ENCODE measurements at places on chromosomes 2 and 18.

GRCh38 chr18:57587098-57587661, 678 bp upstream of the FECH start:
- no peak for DNase-seq

DNA sequence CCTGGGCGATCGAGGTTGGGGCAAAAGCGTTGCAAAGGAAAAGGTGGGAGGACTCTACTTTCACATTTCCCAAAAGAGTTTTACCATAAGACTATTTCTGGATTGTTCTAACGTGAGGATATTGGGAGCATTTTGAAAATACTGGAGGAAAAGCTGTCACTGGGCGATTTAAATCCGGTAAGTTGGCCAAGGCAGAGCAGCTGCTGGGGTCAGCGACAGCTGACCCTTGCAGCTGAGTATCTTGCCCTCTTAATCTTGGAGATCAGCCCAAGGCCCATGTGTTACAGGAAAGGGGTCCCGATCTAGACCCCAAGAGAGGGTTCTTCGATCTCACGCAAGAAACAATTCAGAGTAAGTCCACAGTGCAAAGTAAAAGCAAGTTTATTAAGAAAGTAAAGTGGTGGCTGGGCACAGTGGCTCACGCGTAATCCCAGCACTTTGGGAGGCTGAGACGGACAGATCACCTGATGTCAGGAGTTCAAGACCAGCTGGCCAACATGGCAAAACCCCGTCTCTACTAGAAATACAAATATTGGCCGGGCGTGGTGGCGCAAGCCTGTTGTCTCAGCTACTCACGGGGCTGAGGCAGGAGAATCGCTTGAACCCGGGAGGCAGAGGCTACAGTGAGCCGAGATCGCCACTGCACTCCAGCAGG, 964 bp upstream of the ST3GAL5 start:
- DNase-seq: no peak

GRCh38 chr2:149994057-149994728, 406.6 kb upstream of the MMADHC start:
- no peak for DNase-seq

DNA sequence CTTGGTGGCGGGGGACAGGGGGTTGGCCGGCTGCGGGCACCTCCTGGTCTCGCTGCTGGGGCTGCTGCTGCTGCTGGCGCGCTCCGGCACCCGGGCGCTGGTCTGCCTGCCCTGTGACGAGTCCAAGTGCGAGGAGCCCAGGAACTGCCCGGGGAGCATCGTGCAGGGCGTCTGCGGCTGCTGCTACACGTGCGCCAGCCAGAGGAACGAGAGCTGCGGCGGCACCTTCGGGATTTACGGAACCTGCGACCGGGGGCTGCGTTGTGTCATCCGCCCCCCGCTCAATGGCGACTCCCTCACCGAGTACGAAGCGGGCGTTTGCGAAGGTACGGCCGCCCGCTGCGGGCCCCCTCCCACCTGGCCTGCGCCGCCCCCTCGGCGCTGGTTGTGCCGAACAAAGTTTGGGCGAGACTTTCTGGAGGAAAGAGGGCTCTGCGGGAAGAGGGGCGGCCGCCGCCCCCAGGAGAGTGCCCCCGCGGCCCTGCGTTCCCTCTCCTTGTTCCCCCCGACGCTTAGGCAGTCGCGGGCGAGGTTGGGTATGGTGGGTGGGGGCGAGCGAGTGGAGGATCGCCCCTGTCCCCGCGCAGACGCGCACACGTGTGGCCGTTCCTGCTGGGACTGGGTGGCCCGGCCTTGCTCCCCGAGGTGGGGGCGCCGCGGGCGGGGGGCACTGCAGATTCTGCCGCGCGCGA, 866 bp downstream of the CRIM1 start:
- no peak for DNase-seq

- no peak for DNase-seq
Observed at GRCh38 chr2:209570194-209570593, 146.3 kb downstream of the MAP2 start.

GRCh38 chr2:154495455-154495868, 203.0 kb upstream of the KCNJ3 start:
- DNase-seq: no peak

GRCh38 chr2:222372993-222373392, 51.4 kb upstream of the SGPP2 start:
- no peak for DNase-seq

GRCh38 chr2:212073360-212073759, 465.2 kb downstream of the ERBB4 start:
- DNase-seq: no peak

DNA sequence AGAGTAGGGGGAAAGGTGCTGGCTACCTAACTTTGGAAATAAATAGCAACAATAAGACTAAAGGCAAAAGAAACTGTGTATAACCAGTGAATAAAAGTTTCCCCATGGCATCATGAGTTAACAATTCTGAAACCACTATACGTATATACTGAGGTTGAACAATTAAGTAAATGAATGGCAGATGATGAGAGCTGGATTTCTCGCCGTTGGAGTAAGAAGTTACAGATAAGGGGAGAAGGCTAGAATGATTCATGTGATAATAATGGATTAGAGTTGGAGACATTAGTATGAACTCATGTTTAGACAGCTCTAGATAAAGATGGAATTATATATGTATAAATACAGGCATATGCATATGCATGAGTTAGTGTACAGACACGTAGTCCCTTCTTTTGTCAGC, 152.7 kb downstream of the UBR3 start:
- no peak for DNase-seq

DNA sequence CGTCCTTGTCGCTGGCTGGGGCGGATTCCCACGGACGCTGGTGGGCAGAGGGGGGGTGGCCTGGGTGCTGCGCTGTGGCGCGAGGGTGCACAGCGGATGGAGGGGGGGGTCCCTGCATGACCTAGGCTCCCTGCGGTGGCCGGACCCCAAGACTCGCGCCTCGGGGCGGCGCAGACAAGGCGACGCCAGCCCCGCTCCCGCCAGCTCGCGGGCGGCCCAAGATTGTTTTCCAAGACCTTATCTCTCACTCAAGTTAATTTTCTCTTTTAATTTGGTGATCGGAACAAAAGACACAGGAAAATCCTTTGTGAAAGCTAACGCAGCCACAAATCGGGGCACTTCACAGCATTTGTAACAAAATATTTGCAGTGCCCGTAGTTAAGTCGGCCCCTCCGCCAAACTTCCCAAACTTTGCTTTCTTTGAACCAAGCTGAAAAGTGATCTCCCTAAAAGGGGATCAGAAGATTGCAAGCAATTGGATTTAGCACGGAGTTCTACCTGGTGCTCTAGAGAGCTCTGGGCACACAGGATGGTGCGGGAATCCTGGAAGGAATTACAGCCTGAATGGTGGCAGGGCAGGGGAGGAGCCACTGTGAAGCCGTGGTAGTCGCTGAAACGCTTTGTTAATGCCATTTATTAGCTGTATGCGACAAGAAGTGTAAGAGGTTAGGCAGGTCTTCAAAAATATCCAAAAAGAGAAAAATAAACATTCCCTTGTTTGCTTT, 4.8 kb upstream of the ID2 start:
- no peak for DNase-seq

GRCh38 chr2:107028661-107029060, 142.7 kb upstream of the ST6GAL2 start:
- no peak for DNase-seq

DNA sequence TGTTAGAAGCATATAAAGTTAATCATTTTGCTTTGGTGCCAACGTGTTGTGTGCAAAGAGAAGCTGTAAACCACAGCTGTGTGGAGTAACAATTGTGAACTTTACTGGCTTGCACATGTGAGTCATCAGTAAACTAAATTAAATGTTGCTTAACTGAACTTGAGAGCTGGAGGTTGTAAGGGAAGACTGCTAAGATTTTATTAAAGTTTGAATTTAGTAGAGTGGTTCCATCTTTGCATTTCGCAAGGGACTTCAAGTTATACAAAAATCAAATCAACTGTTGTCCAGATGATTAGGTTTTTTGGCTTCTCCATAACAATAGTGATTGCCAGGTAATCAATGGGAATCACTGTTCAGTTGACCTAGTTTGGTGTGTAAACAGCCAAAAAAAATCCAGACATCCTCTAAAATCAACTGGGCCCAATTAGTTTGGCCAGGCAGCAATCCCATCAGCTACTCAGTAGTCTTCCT, 247.4 kb downstream of the MYO3B start:
- DNase-seq: no peak

DNA sequence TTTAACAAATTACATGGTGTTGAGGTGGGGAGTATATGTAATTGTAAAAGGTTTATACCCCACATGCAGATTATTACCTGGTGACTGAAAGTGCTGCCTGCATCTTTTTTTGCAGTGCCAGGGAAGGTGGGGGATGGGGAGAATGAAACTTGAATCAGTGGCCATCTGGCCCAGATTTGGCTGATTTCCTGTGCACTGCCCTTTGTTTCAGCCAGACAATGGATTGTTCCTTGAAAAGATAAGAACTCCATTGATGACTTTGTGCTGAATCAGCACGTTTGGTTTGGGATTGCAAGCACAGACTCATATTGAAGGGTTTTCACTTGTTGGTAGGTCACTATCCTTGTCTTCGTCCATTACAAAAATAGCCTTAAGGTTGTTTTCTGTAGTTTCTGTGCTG, 20.9 kb downstream of the GREB1L start:
- DNase-seq: no peak

DNA sequence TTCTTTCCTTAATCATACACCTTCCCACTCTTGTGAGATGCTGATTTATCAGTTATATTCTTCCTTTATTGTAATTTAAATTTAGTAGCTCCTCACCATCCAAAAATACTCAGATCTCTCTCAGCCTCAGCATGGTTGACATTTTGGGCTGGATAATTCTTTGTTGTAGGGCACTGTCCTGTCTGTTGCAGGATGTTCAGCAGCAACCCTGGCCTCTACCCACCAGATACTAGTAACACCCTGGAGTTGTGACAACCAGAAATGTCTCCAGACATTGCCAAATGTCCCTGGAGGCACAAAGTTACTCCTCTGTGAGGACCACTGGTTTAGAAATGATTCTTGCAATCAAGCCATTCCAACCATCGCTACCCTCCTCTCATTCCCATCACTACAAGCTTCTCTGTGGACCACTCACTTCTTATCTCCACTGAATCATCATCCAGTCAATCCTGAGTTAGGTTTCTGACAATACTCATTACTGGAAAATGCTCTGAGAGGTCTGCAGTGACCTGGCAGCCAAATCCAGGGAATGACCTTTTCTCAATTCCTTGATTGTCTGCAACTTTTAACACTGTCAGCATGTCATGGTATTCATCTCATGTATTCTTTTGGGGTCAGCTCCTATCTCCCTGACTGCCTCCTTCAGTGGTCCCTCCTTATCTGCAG, 43.3 kb downstream of the OSBPL6 start:
- DNase-seq: no peak

DNA sequence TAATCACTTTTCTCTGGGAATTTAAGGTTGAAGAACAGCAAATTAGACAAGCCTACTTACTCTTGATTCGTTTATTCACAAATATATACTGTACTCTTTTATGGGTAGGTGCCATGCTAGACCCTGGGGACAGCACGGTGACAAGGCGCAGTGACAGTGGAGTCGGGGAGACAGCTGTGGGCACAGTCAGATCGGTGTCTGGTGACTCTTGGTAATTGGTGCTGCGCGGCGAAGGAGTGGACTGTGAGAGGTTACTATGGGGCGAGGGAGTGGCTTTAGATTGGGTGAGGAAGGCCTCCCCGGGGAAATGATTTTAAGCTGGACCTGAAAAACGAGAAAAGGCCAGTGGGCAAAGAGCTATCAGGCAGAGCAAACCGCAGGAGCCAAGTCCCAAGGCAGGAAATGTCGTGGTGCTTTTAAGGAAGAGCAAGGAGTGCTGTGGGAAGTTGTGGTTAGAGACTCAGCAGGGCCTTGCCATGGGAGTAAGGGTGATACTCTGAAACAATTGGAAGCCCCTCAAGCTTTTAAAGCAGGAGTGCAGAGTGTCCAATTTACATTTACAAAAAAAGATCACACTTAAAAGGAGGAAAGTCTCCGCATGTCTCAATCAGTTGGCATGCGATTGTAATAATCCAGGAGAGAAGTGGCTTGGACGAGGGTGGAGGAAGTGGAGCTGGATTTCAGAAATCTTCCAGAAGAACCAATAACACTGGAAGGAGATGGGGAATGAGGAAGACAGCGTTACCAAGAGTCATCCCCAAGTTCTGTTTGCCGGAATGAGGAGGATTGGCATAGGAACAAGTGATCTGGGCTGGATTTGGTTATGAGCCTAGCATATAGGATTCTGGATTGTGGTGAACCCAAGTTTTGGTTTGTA, 36.1 kb upstream of the TXNDC2 start:
- DNase-seq: no peak

- no peak for DNase-seq
Observed at GRCh38 chr18:59699061-59699460, 1.8 kb upstream of the CCBE1 start.

- no peak for DNase-seq
Observed at GRCh38 chr2:85309699-85310321, 18.0 kb downstream of the TGOLN2 start.

DNA sequence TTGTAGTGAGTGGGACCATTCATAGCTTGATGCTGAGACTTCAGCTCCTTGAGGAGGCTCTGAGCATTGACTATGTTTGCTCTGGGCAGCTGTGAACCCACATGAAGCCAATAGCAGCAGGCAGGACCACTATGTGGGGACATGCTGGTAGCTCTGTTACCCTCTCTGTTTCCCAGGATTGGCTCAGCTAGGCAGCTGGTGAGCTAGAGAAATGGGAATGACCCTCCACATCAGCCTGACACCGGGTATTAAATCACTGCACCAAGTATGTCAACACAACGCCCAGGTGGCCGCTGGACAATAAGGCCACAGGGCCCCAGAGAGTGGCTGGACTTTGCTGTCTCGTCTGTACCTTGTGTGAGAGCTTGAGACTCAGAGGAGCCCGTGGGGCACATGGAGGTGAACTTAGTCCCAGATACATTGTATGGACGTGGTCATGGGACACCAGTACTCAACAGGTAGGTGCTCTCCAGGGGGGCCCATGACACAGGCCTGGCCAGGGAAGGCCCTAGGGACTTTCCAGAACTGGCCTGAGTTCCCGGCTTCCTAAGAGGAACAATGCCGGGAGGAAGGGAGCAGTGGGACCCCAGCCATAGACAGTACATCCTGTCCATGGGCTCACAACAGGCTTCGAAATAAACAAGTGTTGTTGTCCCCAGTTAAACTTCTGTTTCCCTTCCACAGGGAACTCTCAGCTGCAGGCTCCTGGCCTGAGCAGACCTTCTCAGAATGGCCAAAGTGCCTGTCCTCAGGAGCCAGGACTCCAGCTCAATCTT, 35.2 kb downstream of the HS1BP3 start:
- no peak for DNase-seq

DNA sequence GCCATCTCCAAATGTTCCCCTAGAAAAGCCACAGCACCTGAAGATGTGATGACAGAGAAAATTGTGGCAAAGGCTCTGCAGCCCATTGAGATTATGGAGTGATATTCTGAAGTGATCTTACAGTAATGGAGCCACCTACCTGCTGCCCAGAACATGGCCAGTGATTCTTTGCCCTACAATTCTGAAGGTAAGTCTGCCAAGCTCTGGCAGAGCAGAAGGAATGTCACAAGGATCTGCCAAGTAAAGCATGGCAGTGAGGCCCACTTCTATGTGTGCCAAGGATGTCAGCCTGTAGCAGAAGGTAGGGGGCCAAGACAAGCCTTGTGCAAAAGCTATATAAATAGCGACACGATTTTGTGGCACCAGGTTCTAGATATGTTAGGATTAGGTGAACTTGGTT, 155.1 kb downstream of the RND3 start:
- DNase-seq: no peak

All from stimulated activated CD4-positive, alpha-beta T cell treated with anti-CD3 and anti-CD28 coated beads, Interleukin-12 subunit alpha, Interleukin-12 subunit beta, amount 100 ng/mL, for 24 hours (primary cell).